ENCODE measurements at places on chromosomes 5 and 9.

GRCh38 chr9:110742741-110743371 lies 74.3 kb downstream of the MUSK start:
- no peak overlapping the region for H3K27ac ChIP-seq
- no peak overlapping the region for H3K4me3 ChIP-seq
- no peaks in the 10 kb centered on the region for H3K4me1 ChIP-seq
- no peaks in the 10 kb centered on the region for H3K36me3 ChIP-seq
- H3K27me3 ChIP-seq = no peaks in the 10 kb centered on the region
- no peak for DNase-seq

DNA sequence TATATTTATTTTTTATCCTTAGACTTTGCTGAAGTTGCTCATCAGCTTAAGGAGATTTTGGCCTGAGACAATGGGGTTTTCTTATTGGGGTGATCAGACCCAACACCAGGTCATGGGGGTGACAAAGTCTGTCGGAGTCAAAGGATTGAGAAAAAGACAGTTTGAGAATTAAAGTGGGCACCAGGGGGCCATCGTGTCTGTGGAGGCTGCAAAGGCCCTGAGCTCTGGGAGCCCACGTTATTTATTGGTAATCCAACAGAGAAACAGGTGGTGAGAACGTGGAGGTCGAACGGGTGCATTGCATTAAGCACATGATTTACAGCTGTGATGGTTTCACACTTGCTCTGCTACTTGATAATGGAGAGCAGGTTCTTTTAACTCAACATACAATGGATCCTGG lies 102.5 kb upstream of the CDH10 start:
- no peak overlapping the region for H3K27ac ChIP-seq
- H3K27me3 ChIP-seq = no peaks in the 10 kb centered on the region
- DNase-seq = no peak
- no peaks in the 10 kb centered on the region for H3K36me3 ChIP-seq
- H3K4me3 ChIP-seq = no peak overlapping the region

GRCh38 chr5:179212870-179213269 lies 132.4 kb downstream of the ADAMTS2 start:
- H3K27ac ChIP-seq = no peak overlapping the region
- DNase-seq = no peak
- H3K4me1 ChIP-seq = no peaks in the 10 kb centered on the region
- H3K27me3 ChIP-seq = no peaks in the 10 kb centered on the region
- no peak overlapping the region for H3K4me3 ChIP-seq
- no peaks in the 10 kb centered on the region for H3K36me3 ChIP-seq

- no peaks in the 10 kb centered on the region for H3K36me3 ChIP-seq
- no peak overlapping the region for H3K4me3 ChIP-seq
- no peaks in the 10 kb centered on the region for H3K27me3 ChIP-seq
- DNase-seq = no peak
- H3K27ac ChIP-seq = peak overlapping the region; percentile 50
These were observed 29.0 kb downstream of the MTMR12 start for GRCh38 chr5:32283539-32284377.

All from breast epithelium (tissue), 4 donors.